Fibroblast of upper back skin (primary cell): ENCODE measurements at places on chromosomes 7 and 10.

- peak; percentile 45 for DNase-seq
Observed at GRCh38 chr10:21975378-21975990, 28.0 kb downstream of the DNAJC1 start.

DNA sequence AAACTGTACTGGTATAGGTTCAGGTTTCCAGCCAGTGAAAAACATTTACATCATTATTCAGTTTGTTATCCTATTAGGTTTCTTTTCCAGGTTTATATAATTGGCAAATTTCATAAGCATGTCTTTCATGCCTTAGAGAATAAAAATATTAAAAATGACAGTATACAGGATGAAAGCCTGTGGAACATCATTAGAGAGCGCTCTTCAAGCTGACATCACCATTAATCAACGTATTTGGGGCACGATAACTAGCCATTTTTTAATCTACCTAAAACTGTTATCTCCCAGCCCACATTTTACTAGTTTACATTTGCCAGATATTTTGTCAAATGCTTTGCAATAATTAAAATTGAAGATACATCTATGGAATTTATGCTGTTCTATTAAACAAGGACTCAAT is 714.1 kb downstream of the CNTNAP2 start:
- DNase-seq, result no peak

DNA sequence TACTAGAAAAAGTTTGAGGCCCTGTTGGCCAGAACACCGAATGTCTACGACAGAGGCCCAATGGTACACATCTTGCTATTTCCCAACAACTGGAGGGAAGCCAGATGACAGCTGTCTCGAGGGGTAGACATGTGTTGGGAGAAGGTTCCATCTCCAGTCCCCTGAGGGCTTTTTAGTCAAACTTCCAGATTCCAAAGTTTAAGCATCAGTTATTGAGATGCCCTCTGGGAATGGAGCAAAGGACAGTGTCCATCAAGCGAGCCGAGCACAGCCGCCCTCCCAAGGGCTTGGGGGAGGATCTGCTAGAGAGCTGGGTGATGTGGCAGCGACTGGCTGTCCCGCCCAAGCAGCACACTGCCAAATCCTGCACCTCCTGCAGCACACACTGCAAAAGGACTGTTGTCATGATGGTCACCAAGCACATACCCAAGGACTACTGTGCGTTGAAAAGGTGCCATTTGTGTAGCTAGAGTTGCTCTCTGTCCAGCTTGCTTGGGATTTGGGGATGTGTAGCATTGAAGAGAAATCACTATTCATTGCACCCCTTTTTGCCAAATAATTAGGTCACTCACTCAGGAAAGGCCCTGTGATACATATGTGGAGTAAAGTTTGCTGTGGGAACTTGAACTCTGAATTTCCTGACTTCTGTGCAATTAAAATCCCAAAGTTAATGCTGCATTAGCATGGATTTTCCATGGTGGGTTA is 164.6 kb downstream of the TRIL start:
- no peak for DNase-seq

DNA sequence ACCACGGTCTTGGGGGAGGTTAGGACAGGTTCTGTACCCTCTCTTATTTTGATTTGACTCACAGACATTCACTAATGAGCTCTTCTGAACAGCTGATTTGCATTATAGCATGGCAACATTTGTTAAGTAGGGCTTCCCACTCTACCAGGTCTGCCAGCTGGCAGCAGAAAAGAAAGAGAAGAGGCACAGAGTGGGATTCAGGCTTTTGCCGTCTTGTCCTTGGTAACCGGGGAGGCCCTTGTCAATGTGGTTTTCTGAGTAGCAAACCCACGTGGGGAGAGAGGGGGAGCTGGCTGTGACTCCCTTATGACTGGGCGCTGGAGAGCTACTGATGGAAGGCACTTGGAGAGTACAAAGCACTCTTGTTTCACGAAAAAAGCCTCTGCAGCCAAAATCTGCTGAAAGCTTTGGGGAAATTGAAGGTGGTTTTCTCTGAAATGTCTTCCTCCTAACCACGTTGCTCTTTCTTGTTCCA is 355.3 kb upstream of the GALNT17 start:
- peak; percentile 46 for DNase-seq

DNA sequence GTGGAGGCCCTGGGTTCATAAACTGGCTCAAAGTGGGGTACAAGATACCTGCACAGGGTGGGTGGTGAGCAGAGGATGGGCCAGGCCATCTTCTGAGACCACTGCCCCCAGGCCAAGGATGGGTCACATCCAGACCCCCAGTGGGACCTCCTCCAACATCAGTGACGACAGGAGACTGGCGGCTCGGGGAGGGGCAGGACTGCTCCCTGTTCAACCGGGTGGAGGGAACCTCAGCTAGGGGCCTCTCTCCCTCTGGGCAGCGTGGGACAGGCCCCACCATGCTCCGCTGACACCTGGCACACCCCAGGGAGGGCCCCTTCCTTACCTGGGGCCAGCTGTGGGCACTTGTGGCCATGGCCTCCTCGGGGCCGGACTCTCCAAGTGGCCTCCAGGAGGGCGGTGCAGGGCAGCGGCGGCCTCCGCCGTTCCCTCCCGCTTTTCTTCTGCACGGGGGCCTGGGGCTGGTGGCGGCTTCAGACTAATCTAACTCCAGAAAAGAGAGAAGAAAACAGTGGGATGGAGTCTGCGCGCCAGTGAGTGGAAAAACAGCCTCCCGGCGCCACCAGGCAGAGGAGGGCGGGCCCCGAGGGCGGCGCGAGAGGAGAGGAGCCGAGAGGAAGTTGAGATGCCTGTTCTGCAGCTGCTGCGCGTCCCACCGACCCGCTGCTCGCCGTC is at the start of gene CALHM2:
Gene CALHM2 (minus strand): TSS at position 540 of the 675 bp plus-strand sequence. CDS start 2,429 bp downstream, outside the sequence.
- DNase-seq, result peak; percentile 49

DNA sequence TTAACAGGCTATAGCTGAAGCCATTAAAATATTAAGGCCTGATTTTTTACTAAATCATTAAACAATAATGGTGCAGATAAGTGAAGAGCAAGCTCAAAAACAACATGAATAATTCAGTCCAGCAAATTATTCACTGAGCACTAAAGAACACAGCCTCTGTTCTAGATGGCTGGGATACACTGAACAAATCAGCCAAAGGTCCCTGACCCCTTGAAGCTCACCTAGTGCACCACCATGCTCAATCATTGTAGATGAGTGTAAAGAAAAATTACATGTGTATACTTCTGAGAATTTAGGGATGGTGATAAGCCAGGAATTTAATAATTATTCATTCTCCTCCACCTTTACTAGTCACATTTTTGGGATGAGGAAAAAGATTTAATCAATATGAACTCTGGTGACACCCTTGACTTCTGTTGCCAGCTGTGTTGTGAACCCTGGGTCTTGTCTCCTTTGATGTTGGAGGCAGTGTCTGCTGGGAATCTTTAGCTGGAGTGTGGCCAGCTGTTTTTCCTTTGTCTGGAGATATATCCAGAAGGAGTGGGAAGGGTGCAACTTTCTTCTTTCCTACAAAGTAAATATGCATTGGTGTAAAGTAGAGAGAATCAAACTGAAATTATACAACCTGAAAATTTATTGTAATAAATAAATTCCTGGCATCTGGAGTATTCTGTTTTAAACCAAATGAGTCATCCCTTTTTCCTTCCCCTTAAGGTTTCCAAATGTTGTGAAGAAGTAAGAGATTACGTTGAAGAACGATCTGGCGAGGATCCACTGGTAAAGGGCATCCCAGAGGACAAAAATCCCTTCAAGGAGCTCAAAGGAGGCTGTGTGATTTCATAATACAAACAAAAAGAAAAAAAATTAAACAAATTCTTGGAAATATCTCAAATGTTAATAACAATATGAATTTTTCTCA is 4.0 kb downstream of the GNGT1 start:
- peak; percentile 86 for DNase-seq

GRCh38 chr10:15419279-15419874 is 48.3 kb upstream of the FAM171A1 start:
- peak; percentile 29 for DNase-seq

DNA sequence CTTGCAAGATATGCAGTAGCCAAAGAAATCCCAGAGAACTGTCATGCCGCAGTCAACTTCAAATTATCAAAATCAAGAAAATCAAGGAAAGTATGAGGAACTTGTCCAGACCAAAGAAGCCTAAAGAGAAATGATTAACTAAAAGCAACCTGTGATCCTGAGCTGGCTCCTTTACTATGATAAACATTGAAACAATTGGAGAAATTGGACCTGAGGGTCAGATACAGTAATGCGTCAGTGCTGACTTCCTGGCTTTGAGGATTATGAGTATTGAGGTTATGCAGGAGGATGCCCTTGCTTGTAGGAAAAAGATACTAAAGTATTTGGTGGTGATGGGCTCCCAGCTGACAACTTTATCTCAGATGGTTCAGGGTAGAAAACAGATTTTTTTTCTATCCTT is 324.7 kb upstream of the AKR1E2 start:
- no peak for DNase-seq

GRCh38 chr10:107103174-107104025 is 61.1 kb downstream of the SORCS1 start:
- DNase-seq, result no peak
